ENCODE measurements at places on chromosomes 7 and 10.
A peak's percentile ranks its signal among the peaks of the same experiment; 100 is the strongest.

DNA sequence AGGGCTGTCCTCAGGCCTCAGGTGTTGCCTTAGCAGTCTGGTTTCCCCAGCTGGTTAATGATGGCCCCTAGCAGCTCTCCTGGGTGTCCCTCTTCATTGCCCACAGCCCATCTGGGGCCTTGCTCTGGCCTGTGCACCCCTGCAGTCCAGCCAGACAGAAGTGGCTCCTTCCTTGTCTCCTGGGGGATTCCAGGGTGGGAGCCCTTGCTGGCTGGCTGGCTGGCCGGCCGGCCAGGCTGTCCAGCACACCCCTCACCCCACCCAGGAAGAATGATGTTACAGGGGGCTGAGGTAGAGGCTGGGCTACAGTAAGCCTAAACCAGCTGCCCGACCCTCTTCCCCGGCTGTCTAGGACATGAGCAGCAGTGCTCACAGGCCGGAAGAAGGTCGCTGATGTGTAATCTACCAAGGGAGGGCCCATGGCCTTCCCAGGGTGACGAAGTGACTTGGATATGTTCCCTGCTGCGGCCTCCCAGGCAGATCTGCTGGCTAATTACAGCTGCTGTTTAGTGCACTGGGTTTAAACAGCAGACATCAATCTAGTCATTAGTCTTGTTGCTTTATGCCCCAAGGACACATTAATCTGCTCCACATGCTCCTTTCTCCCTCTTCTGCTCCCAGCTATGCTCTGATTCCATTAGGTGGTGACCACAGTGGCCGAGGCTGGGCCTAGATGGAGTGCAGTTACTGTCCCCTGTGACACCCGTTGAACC lies 53.8 kb upstream of the LRRC4 start:
- no peak for DNase-seq

DNA sequence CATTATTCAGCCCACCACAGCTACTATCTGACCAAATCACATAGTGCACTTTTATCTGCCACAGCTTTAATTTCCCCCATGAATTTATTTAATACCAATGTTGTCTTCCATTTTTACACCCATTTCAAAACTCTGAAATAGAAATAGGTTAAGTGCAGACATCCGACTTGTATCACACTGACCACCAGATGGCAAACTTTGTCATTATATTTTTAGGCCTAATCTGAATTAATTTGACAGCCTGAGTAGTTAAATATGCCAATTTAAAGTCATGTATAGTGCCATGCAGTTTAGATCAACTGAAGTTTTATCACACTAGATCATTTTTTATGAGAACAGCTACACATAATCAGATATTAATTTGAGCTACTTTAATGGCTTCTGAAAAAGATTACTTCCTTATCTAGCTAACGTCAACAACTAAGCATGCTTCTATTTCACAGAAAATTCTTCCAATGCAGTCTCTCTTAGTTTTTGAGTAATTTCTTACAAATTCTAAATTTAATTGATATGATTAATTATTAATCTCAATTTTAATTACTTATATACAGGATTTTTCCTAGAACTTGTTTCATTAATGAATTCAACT lies 566.4 kb downstream of the GFRA1 start:
- DNase-seq, result peak; percentile 12

- no peak for DNase-seq
Measured at GRCh38 chr10:88586462-88586861, at the start of gene LIPJ. TSS of gene LIPJ (plus strand) at chr10:88586762. CDS start at chr10:88590688, 3,926 bp downstream.

DNA sequence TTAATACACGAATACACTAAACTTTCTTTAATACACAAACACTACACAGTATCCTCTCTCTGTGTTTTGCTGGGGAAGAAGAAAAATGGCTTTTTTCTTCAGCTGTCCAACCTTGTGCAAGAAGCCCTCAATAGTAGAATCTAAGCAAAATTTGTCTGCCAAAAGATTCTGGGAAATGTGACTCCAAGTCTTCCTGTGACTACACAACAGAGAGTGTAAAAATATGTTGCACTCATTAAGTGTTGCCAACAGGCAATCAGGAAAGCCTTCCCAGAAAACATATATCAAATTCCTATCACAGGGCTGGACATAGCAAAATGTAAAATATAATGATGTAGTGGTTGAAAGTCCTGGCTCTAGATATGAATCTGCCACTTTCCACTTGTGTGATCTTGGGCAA lies 825.1 kb upstream of the ZWINT start:
- DNase-seq, result no peak
